ENCODE measurements at places on chromosomes 11 and 22.

- no peak for DNase-seq
Observed at GRCh38 chr22:49736538-49736937, 91.1 kb downstream of the BRD1 start.

DNA sequence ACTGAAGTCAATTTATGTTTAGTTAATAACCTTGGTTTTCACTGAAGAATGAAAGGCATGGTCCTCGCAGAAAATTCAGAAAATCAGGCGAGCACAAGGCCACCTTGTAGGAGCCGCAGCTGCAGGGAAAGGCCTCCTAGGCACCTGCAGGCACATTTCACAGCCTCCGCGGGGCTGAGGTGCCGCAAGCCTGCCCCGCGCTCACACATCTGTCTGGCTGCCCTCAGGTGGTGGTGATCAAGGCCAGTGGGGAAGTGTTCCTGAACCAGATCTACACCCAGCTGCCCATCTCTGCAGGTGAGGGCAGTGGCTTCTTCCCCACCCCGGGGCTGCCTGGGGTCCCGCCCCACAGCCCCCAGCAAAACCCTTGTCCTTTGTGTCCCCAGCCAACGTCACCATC, 10.5 kb downstream of the MUC5AC start:
- DNase-seq: no peak

GRCh38 chr22:36413022-36413775, 25.4 kb upstream of the MYH9 start:
- no peak for DNase-seq

DNA sequence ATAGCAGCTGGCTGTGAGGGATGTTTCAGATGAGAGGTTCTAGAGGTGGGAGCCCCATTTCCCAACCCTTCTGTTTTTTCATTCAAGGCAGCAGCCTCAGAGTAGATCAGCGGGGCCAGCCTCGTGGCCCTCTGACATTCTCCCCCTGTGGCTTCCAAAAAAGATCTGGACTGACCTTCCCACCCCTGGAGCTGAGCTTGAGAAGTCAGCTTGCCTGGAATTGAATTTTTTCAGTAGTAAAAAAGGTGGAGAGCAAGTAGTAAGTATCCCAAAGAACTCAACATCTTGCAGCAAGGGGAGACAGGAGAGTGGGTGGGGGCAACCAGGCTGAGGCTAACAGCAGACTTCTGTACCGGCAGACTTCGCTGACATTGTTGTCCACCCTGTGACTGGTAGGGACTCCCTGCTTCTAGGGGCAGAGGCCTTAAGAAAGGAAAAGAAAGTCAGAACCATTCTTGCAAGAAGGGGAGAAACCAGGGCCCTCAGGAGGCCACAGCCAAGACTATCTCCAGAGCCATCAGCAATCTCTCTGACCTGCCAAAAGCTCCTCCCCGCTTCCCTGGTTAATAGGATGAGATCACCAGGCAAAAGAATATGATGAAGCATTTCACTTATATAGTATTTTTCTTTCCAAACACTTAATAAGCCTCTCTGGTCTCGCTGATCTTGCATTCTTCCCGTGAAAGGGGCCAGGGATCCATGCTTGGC, 2.0 kb upstream of the GRIK4 start:
- no peak for DNase-seq

- no peak for DNase-seq
Observed at GRCh38 chr11:1514336-1515061, 27.9 kb upstream of the MOB2 start.

DNA sequence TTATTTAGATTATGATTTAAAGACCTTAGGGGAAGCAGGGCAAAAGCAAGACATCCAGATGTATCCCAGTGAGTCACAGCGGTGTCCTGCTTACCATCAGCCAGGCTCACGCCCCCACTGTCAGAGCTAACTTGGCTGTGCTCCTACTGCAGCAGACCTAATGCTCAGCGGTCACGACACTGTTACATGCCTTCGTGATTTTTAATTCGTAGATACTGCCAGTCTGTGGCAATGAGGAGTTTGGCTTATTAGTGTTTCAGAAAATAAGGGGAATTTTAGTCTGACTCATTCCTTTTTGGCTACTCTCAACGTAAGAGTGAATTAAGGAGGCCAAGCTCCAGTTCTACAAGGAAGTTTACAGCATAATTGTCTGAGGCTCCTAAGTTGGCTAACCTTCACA, 22.7 kb downstream of the EFCAB6 start:
- DNase-seq: no peak

- DNase-seq: no peak
Observed at GRCh38 chr11:76610871-76611475, 59.6 kb downstream of the LRRC32 start.

GRCh38 chr22:26597480-26597879, 7.5 kb upstream of the TPST2 start:
- DNase-seq: no peak

- DNase-seq: no peak
Observed at GRCh38 chr22:42623756-42624441, 9.2 kb upstream of the POLDIP3 start.

DNA sequence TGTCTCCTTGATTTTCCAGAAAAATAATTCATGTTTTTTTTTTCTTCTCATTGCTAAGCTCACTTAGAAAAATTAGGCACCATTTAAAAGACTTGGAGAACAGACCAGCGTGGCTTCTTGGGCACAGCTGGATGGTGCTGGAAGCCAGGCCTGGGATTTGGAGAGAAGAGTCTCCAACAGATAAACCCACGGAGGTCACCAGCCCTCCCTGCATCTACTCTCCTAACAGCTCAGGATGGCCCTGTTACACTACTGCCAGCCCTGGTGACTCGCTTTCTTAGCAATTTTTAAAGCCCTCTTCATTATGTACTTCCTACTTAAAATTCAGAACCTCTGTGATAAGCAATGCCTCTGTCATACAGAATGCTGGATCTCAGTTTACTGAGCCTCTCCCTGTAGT, 1.7 kb downstream of the PTH start:
- DNase-seq: no peak

GRCh38 chr11:73869332-73869949, 7.2 kb downstream of the COA4 start:
- no peak for DNase-seq

GRCh38 chr11:61800331-61801281, 7.9 kb downstream of the FEN1 start:
- no peak for DNase-seq

DNA sequence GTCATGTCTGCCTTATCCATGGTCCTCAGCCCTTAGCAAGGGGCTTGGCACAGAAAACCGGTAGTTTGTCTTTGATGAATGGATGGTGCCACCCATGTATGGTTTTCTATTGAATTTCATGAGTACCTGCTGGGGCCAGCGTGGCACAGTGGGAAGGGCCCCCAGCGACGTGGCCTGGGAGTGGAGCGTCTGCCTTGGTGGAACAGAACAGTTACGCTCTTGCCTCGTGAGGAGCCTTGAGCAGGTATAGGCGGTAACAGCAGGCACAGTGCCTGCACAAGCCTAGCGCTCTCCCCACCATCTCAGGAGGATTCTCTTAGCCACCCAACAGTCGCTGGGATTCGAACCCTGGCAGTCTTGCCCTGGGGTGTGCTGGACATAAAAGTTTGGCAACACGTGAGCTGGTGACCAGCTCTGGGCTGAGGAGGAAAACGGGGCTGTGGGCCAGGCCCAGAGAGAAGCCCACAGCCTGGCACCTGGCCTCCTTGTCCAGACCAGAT, 3.0 kb upstream of the SSH3 start:
- DNase-seq: no peak

GRCh38 chr11:36141196-36141953, 147.8 kb downstream of the COMMD9 start:
- no peak for DNase-seq

- DNase-seq: no peak
Observed at GRCh38 chr11:22079133-22079872, 113.6 kb upstream of the ANO5 start.

- no peak for DNase-seq
Observed at GRCh38 chr11:106614262-106614661, 404.0 kb downstream of the GUCY1A2 start.

DNA sequence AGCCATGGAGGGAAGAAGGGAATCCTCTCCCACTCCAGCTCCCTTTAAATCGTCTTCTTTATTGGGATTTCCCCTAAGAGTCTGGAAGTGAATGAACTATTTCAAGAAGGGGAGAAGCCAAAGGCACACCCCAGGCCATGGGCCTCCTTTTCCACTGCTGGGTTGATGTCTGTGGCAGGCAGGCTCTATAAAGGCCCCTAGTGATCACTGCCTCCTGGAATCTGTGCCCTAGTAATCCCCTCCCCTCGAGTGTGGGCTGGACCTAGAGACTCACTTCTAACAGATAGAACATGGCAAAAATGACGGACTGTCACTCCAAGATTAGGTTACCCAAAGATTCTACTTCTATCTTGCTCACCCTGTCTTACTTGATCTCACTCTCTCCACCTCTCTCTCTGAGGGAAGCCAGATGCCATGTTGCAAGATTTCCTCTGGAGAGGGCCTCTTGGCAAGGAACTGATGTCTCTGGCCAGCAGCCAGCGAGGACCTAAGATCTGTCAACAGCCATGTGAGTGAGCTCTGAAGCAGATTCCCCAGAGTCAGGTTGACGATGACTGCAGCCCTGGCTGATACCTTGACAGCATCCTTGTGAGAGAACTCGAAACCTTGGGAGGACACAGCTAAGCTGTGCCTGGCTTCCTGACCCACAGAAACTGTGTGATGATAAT, 444.8 kb downstream of the SOX6 start:
- no peak for DNase-seq

- no peak for DNase-seq
Observed at GRCh38 chr22:41856469-41856868, 23.6 kb downstream of the SREBF2 start.

DNA sequence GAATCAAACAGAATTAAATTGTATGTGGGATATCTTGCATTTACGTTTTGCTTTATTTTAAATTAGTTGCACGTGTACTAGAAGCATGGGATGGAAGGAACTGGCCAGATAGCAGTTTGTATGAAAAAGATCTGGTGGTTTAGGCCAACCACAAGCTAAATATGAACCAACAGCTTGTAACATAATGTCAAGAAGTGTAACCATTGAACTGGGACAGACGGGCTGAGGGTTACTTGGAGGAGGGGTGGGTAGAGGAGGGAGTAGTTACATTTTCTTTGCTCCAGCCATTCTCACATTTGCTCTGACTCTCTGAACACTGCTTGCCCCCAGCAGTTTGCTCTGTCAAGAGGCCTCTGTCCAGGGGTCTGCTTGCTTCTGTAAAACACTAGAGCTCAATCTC, 31.7 kb upstream of the CXCR5 start:
- DNase-seq: no peak

GRCh38 chr22:44524806-44525205, 26.8 kb upstream of the RTL6 start:
- no peak for DNase-seq

DNA sequence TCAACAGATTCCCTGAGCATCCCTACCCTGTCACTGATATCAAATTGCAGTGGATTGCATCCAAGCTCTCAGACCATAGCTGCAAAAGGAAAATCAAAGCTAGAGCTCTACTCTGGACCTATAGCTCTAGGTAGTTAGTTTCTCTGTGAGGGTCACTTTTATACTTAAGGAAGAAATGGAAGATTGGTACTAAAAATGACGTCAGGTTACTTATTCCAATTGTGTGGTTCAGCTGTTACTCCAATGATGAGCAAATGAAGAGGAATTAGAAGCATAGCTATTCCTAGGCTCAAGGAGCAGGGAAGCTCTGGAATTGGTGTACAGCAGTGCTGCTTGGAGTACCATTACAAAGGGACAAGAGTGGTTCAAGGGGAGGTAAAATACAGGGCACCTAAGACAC, 36.4 kb upstream of the GLYATL1 start:
- DNase-seq: no peak

- no peak for DNase-seq
Observed at GRCh38 chr11:709109-709997, 3.3 kb downstream of the EPS8L2 start.

DNA sequence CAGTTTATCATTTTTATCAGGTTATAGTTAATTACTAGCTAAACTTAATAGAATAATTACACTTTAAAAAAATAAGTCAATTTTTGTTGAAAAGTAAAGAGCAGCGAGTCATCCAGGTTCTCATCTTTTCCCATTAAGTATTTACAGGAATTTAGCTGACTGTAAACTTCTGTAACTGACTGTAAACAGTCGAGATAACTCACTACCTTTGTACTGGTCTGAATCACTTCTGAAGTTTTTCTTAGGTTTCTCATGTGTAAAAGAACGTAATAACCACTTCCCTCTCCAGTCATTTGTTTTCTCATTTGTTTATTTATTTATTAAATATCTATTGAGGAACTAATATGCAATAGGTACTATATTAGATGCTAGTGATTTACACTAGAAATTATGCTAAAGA, 270.8 kb downstream of the DYNC2H1 start:
- no peak for DNase-seq

DNA sequence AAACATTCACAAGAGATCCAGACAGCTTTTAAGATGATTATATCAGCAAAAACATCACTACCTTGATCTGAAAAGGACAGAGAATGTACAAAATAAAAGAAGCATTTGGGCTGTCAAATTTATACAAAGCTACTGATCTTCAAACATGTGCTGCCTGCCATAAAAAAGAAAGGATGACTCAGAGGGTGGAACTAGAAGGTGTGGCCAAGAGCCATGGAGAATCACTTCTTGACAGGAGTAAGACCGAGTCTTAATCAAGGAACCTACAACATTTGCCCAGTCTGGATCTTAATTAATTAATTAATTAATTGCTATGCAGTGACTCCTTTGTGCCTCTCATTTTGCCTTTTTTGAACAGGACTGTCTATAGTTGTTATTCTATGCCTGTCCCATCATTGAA, 33.2 kb downstream of the C11orf96 start:
- DNase-seq: no peak

DNA sequence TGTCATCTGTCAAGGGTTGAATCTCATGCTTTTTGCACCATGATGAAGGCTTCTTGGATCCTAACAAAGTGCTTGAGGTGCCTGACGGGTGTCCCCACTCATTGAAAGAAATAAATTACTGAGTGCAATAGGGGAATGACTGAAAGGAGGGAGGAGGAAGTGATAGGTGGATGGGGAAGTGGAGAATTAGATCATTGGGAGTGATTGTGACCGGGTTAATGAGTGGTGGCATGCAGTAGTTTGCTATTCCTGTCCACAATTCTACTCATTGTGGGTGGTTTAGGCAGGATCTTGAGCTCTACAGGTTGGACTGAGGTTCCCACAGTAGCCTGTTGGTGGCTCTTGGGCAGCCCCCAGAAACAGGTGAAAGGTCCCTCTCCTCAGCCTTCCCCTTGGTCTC, 44.3 kb downstream of the THAP12 start:
- no peak for DNase-seq

- DNase-seq: no peak
Observed at GRCh38 chr22:38033522-38034277, 23.5 kb upstream of the PICK1 start.
